HEK293T (cell line): ENCODE measurements at places on chromosomes 5 and 9.

GRCh38 chr5:73045623-73046022 lies 74.8 kb upstream of the TMEM171 start:
- no peak for DNase-seq

GRCh38 chr9:72315089-72315509 lies 49.9 kb downstream of the ZFAND5 start:
- DNase-seq: peak; percentile 19

DNA sequence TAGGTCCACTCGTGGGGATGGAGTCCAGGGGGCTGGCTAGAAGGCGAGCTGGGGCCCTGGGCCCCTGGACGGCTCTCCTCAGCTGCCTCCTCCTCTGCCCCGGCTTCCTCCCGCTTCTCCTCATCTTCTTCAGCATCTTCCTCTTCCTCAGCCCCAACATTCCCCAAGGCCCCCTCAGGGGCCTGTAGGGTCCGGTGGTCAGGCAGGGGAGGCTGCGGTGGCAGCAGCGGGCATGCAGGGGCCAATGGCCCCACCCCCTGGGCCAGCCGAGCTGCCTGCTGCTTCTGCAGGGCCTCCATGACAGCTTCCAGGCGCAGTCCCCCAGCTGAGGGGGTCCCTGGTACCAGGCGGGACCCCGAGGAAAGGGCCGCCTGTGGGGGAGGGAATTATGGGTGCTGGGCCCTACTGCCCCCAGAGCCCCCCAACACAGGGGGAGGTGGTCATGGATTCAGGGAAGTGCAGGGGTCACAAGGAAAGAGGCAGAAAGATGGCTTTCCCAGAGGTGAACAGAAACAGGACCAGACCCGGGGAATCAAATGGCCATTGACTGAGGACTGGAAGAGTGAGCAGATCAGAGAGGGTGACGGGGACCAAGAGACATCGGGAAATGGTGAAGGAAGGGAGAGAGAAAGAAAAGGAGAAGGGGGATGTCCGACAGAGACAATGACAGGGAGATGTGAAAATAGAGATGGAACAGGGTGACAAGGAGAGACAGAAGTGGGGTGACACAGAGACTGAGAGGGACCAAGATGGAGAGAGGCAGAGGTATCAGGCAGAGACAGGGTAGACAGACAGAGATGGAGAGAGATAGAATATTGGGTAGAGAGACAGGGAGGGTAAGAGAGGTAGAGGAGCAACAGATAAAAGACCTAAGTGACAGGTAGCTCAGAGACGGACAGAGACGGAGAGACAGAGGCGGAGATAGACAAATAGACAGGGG lies 880 bp downstream of the ARID3C start:
- DNase-seq: no peak

- DNase-seq: peak; percentile 81
These were observed 992 bp upstream of the RPP25L start for GRCh38 chr9:34612788-34613390.

- DNase-seq: no peak
These were observed 66.2 kb downstream of the ARHGEF28 start for GRCh38 chr5:73692166-73692640.

GRCh38 chr5:79954620-79955019 lies 36.4 kb downstream of the MTX3 start:
- DNase-seq: no peak

DNA sequence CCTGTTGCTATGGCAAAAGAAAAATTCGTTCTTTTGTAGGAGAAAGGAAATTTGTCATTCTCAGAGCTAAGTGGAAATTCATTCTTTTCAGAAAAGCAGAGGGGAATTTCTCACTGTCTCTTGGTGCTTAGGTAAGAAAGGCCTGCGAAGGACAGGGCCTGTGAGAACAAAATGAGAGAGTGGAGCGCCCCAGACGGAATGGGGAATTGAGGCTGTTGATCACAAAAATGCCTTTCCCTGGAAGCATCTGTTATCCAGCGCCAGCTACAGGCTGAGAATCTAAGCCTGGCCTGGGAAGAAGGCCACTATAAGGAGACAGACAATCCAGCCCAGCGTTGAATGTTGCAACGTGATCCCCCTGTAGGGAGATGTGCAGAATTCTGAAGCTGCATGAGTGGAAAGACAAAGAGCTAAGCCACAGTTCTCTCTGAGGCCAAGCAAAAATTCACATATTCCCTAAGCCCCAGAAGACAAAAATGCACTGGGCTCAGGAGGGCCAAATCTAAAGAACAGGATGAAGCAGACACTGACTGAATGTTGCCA lies 44.8 kb upstream of the CLK4 start:
- DNase-seq: no peak

DNA sequence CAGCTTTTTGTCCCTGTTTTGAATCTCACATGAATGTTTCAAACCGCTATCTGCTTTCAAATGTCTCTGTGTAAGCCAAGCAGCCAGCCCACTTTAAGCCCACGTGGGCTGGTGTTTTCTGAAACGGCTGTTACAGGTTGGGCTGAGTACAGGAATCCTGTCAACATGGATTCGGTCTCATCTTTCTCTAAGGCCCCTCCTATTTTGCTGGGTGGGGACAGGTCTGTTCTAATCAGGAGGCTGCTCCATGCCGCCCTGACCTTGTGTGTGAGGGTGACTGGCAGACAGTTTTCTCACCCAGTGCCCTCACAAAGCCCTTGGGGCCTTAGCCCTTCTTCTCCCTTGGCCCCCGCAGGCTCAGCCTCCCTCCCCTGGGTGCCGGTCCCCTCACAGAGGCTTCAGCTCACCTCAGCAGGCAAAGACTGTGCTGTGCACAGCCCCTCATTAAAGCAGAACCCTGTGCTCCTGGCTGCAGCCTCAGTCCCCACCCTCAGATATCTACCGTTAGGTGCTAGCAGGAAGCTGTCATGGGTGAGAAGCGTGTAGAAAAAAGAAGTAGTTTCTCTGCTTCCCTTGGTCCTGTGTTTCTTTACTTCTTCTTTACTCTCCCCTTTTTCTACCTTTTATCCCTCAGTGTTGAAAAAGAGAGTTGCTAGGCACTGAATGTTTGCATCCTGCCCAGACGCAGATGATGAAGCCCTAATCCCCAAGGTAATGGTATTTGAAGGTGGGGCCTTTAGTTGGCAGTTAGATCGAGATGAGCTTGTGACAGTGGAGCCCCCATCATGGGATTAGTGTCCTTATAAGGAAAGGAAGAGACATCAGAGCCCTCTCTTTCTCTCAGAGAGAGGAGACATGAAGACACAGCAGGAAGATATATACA lies 205.7 kb downstream of the ADAMTS12 start:
- DNase-seq: no peak

- no peak for DNase-seq
These were observed 20.7 kb downstream of the SPRY4 start for GRCh38 chr5:142304013-142304701.

DNA sequence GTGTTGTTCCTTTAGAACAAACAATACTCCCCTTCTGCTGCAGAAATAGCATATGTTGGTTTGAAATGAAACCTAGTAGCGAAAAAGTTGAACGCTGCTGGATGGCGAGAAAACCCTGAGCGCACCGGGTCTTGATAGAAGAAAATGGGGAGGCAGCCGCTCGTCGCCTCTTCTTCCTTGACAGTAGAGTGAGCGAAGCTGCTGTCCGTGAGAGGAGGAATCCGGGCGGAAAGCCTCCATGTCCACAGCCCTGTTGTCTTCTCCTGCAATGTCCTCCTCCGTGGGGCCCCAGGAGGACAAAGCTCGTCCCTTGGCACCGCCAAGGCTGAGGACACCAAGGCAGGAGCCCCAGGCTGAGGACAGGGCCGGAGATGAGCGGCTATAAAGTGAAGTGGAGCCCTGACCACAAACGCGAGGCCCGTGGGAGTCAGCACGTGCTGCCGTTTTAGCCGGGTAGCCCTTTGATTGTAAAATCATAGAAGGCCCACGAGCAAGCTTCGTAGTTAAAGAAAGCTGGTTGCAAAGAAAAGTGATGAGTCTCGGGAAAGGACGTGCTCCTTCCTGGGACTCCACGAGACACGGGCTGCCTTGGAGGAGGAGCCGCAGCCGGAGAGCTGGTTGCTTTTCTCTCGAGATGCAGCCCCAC lies 35.6 kb downstream of the MRPL36 start:
- no peak for DNase-seq

- DNase-seq: no peak
These were observed 72.8 kb downstream of the MED27 start for GRCh38 chr9:132006677-132007370.

DNA sequence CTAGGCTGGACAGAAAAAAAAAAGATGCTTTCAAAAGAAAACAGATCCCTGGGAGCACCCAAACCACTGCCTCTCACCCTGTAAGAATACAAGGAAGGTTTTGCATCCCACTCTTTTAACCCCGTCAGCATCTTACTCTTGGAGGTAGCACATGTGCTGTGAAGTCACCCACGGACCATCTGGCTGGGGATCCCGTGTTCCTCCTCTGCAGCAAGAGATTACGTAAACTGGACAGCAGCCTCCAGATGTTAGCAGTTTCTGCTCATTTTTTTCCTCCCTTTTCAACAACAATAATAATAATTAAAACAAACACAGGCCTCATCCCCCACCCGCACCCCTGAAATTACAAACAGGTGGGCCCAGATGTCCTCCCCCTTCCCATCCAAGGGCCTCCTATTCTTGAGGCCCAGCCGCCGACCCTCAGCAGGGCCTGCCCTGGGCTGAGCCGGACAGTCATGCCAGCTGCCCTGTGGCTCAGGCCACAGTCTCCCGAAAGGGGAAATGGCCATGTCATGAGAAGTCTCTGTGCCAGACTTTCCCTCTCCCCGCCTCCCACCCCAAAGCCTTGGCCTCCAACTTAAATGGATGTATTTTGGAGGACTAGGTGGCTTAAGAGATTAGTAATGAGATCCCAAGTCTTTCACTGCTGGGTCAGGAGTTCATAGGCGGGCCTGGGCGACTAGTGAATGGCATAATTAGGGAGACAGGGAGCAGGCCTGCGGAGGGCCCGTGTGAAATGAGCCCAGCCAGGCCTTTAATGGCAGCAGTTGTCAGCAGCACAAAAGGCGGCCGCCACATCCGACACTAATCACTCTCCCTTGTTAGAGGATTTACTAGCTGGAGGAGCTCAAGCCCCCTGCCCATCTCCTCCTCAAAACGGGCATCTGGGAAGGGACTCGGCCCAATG lies 165.1 kb downstream of the PAPPA start:
- DNase-seq: no peak

DNA sequence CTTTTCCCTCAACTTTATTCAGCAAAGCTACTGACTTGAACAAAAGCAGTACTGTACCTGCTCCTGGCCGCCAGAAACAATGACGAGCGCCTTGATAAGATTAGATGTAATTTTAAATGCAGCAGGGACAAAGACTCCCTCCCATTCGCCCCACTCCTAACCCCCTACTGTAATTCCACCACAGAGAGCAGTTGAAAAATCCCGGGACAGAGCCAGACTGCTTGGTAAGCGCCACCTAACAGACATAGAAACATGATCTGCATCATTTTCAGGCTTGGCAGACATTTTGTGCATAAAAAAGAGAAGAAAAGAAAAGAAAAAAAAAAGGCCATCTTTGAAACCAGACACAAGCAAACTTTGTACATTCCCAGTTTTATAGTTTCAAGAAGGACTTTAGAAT lies 81.9 kb downstream of the ISL1 start:
- peak; percentile 37 for DNase-seq

GRCh38 chr9:129932303-129933151 lies 97.3 kb downstream of the USP20 start:
- no peak for DNase-seq

GRCh38 chr9:95724253-95724991 lies 151.1 kb upstream of the ERCC6L2 start:
- DNase-seq: no peak

DNA sequence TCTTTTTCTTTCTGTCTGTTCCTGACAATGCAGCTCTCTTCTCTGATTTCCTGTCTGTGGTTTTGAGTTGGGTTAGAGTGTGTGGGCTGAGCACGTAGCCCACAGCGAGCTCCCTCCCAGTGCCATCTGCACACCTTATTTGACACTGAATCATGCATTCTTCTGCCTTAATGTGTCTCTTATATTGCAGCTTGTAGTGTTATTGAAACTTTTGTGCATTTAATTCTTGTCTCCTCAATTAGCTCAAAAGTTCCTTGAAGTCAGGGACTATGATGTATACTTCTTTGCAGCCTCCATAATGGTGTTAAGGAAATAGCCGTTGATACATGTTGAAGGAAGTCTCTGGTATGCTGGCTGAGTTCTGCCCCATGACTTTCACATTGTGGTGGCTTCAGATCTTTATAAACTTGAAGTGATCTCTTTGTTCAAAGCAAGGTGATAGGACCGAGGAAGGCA lies 576.2 kb upstream of the CLINT1 start:
- DNase-seq: no peak

- DNase-seq: peak; percentile 67
These were observed 117.5 kb downstream of the ZNF608 start for GRCh38 chr5:124628721-124629596.

- DNase-seq: no peak
These were observed 195.3 kb downstream of the OLFM1 start for GRCh38 chr9:135282808-135283207.

DNA sequence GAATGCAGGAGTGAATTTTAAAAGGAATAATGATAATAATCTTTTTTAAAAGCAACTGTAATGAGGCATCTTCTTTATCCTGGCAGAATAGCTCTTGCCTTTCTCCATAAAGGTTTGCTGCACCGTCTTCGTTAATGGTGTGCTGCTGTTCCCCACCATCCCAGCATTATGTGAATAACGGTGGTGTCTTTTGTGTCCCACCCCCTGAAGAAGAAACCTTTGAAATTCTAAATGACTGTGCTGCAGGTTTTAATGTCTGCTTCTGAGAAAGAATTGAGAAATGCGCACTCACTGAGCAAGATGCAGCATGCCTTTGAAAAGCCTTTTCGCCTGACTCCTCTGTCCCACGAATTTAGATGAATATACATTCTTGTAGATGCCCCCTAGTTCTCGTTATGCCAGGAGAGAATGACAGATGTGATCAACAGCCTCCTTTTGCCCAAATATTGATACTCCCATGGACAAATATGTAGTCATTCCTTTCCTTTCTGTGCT lies 246.1 kb upstream of the ZNF462 start:
- no peak for DNase-seq

GRCh38 chr5:108078345-108078744 lies 303.6 kb downstream of the FBXL17 start:
- DNase-seq: no peak

GRCh38 chr5:137191179-137191578 lies 307.9 kb downstream of the SPOCK1 start:
- no peak for DNase-seq

DNA sequence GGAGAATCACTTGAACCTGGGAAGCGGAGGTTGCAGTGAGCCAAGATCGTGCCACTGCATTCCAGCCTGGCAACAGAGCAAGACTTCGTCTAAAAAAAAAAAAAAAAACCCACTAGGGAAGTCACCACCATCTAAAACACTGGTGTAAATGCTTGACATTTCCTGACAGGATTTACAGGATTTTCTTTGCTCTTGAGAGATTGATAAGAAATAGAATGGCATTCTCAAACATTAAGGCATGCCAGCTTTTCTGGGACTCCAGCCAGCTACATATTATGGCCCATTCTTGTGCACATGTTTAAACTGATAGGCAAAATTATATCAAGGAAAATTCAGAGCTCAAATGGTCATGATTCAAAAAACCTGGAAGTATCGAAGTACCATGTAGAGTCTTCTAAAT lies 28.7 kb downstream of the GTF3C4 start:
- DNase-seq: no peak

DNA sequence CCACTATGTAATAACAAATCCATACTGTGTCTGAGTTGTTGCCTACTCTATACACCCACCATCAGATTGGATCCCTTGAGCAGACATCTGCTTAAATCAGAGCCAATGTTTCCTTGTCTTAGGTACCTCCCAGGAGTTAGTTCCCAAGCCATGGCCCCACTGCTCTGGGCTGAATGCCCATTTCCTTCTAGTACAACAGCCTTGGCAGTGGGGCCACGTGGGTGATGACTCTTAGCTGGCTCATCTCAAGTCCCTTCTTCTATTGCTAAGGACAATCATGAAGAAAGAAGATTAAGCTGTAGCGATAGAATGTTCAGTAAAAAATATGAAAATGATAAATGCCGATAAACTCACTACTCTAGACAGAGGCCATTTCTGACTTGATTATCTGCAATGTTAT lies 16.6 kb downstream of the PTGR1 start:
- DNase-seq: no peak
